ENCODE measurements at places on chromosomes 6 and 20. TPM values are rescaled to one million over a fixed set of nuclear protein-coding genes. Genes with fewer than 3 reads are reported as not detected.

DACT2 gene
- total RNA-seq = not detected

DDO gene
- not detected for total RNA-seq

NUP43 gene
- total RNA-seq = 25.5 TPM

TTLL9 gene
- not detected for total RNA-seq

CASS4 gene
- 0.04 TPM for total RNA-seq

CCM2L gene
- not detected for total RNA-seq

XRN2 gene
- 71.5 TPM for total RNA-seq

DNA sequence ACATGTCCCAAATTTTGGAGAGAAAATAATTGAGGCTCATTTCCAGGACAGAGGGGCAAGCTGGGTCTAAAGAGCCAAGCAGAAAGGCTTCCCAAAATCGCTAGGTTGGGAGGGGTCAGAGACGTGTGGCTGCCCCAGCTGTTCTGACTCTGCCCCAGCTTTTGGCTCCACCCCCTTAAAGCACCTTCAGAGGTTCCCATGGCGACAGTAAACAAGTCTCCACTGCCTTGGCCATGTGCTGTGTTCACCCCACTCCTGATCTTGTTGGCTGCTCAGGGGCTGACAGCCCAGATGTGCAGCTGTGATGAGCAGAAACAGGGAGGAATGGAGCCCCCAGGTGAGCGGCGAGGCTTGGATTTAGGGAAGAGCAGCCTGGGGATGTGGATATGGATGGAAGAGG is 72.8 kb upstream of the SPTLC3 start:
- peak overlapping the region; percentile 92 for H3K27ac ChIP-seq
- H3K4me1 ChIP-seq = peaks cover 46% of the 10 kb centered on the region
- H3K27me3 ChIP-seq = no peaks in the 10 kb centered on the region
- H3K36me3 ChIP-seq = no peaks in the 10 kb centered on the region

DNA sequence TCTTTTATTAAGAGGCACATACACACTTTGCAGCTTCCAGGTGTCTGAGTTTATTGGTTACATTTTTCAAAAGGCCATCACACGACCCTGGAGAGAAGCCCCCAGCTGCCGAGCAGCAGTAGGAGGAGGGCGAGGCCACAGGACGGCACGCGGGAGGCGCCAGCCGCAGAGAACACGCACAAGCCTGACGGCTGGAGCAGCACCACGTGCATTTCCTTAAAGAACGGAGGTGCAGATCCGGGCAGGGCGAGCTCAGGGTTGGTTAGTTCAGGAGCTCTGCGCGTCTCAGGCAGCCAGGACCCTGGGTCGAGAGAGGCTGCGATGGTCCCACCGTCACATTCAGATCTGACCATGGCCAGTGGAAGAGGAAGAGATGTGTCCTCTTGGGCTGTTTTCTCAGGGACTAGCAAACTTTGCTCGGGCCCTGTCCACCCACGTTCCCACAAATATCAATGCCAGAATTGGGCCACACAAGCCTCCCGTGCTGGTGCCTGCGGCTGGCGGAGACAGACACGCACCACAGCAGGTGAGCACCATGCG is 121.4 kb upstream of the AFDN start:
- H3K4me1 ChIP-seq = 0 out of 2 replicates have a peak, but pooled peaks cover 1% of the 10 kb centered on the region
- H3K4me3 ChIP-seq = no peak overlapping the region
- H3K36me3 ChIP-seq = no peaks in the 10 kb centered on the region

DNA sequence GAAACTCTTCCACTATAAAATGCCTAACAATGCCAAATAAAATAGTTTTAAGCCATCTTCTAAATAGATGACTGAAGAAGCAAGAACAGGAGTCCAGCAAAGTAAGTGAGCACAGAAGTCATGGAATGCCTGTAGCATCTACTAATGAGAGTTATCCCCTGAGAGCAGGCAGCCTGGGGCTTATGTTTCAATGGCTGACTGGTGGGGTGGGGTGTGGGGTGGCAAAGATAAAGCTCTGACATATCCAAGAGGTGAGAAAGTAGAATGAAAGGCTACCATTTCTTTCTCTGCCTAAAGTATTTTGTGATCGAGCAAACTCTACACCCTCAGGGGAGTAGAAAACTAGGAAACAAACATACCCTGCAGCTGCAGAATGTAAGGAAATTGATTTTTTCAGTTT is 348.8 kb downstream of the TFAP2B start:
- H3K36me3 ChIP-seq = no peaks in the 10 kb centered on the region
- H3K27ac ChIP-seq = no peak overlapping the region
- H3K4me1 ChIP-seq = peaks cover 6% of the 10 kb centered on the region
- DNase-seq = no peak

- no peaks in the 10 kb centered on the region for H3K27me3 ChIP-seq
- H3K27ac ChIP-seq = peak overlapping the region; percentile 86
- H3K4me3 ChIP-seq = peak overlapping the region; percentile 32
- H3K36me3 ChIP-seq = no peaks in the 10 kb centered on the region
Observed at GRCh38 chr20:17843246-17844132, 125.1 kb downstream of the SNX5 start.

GRCh38 chr6:169909113-169909512 is 157.7 kb downstream of the ERMARD start:
- H3K36me3 ChIP-seq = no peaks in the 10 kb centered on the region
- 0 out of 2 replicates have a peak, but pooled peaks cover 5% of the 10 kb centered on the region for H3K4me1 ChIP-seq
- DNase-seq = no peak
- no peak overlapping the region for H3K4me3 ChIP-seq

GRCh38 chr20:50381771-50382593 is 128.2 kb upstream of the PTPN1 start:
- H3K36me3 ChIP-seq = no peaks in the 10 kb centered on the region
- no peak overlapping the region for H3K27ac ChIP-seq
- H3K27me3 ChIP-seq = no peaks in the 10 kb centered on the region
- H3K4me1 ChIP-seq = peaks cover 25% of the 10 kb centered on the region

- H3K4me1 ChIP-seq = no peaks in the 10 kb centered on the region
- H3K4me3 ChIP-seq = no peak overlapping the region
- DNase-seq = no peak
- H3K27ac ChIP-seq = no peak overlapping the region
Observed at GRCh38 chr6:3270258-3270657, 11.5 kb downstream of the PSMG4 start.

DNA sequence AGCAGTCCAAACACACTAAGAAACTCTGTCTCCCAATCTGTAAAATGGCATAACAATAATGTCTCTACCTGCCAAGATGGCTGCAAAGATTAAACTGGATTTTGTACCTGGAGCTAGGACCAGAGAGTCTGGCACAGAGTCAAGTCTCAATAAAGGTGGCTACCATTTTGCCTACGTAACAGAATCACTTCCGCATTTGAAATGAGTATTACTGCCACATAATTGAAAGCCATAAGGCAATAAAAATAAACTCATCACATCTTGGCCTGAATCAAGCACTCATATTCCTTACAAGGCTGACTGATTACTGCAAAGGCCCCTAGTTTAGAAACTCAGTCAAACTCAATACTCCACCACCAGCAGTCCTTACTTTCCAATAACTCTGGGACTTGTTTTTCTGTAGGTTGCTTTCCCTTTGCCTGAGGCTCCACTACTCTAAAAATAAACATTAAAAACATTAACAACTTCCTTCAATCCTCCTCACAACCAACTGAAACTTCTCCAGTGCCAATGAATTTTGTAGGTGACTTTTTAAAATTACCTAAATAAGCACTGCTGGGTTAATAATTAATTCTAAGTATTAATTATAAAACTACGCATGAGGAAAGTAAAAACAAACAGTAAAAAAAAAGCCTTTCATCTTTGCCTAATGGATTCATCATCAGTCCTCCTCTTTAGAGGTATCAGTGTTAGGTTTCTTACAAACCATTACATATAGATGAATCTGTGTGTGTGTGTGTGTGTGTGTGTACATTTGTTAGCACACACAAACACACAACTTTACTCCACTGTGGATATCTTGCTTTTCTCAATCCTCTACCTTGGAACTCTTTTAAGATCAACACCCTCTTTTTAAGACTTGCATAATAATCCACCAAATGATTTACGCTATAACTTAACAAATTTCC is 3.7 kb downstream of the KIF16B start:
- DNase-seq = no peak
- H3K27ac ChIP-seq = no peak overlapping the region
- H3K27me3 ChIP-seq = no peaks in the 10 kb centered on the region

DNA sequence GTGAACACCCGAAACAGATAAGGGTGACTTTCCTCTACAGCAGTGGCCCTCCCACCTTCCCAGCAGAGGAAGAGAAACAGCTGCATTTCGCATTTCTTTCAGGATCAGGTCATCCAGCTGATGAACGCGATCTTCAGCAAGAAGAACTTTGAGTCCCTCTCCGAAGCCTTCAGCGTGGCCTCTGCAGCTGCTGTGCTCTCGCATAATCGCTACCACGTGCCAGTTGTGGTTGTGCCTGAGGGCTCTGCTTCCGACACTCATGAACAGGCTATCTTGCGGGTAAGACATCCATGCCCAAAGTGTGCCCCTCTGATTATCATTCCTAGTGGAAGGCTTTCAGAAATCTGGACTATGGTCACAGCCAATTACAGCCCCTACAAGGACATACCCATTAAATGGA is 27.8 kb upstream of the MROH8 start:
- no peaks in the 10 kb centered on the region for H3K27me3 ChIP-seq
- no peak overlapping the region for H3K27ac ChIP-seq
- peaks cover 67% of the 10 kb centered on the region for H3K36me3 ChIP-seq
- no peak for DNase-seq

DNA sequence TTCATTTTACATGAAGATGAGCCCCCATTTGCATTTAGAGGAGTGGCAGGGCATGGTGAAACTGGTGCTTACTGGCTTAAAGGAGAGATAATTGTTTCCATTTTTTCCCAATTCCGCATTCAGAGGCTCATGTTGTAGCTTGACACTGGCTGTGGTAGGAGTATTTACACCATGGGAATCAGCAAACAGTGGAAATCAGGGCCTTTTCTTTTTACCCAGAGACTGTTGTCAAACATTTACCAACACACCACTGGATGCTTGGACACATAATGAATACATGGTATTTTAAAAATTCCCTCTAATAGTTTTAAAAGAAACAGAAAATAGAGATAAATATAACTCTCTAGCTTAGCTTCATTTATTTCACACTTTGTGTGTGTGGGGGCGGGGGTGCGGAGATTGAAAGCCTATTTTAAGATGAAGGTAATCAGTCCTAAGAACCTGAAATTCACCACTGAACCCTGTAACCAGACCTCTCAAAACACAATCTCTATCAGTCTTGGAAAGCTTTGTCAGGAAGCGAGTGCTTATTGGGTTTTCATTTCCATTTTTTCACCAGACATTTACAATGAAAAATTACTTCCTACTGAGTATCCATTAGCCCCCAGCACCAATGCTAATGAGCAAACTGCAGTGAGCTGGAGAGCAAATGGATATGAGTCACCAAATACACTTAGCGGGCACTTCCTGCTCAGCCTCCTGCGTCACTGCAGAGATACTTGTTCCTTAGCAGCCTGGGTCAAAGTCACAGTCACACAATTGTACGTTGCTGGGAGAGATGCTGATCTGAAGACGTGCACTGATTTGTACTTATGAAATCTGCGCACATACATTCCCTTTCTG is 532.0 kb downstream of the BCKDHB start:
- H3K4me1 ChIP-seq = peaks cover 24% of the 10 kb centered on the region
- DNase-seq = peak; percentile 82
- H3K36me3 ChIP-seq = no peaks in the 10 kb centered on the region

DNA sequence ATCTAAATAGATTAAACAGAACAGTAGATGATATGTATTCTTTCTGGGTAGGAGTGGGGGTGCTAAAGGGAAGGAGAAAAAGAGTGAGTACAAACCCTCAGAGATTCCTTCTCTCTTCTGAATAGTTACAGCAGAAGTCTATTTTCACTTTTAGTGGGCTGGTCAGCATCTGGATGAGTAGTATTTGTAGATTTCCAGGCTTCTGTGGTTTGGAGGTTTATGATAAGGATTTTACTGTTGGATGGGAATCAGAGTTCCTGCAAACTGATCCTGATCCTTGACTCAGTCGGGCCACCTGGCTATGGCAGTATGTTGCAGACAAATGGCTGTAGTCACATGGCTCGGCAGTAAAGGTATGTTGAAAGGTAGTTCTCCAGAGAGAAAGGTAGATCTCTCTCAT is 84.3 kb upstream of the IFNGR1 start:
- no peak for DNase-seq
- peaks cover 1% of the 10 kb centered on the region for H3K4me1 ChIP-seq
- H3K4me3 ChIP-seq = no peak overlapping the region
- H3K27ac ChIP-seq = no peak overlapping the region
- no peaks in the 10 kb centered on the region for H3K36me3 ChIP-seq

DNA sequence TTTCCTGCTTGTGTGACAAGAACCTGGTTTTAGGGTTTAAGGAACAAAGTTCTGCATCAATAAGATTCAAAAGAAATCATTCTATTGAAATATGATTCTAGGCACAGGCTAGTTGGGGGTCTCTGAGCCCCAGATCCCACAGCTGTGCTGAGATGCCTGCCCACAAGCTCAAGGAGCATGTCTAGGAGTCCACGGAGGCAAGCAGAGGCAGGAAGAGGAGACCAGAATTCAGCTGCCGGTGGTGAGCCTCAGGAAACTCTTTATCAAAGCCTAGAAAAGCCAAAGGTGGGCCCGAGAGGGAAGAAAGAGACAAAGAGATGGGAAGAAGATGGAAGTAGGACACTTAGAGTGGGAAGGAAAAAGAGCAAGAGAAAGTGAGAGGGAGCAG is 40.7 kb upstream of the DDR1 start:
- H3K27ac ChIP-seq = no peak overlapping the region
- no peaks in the 10 kb centered on the region for H3K4me1 ChIP-seq
- no peaks in the 10 kb centered on the region for H3K27me3 ChIP-seq
- no peaks in the 10 kb centered on the region for H3K36me3 ChIP-seq
- no peak overlapping the region for H3K4me3 ChIP-seq

DNA sequence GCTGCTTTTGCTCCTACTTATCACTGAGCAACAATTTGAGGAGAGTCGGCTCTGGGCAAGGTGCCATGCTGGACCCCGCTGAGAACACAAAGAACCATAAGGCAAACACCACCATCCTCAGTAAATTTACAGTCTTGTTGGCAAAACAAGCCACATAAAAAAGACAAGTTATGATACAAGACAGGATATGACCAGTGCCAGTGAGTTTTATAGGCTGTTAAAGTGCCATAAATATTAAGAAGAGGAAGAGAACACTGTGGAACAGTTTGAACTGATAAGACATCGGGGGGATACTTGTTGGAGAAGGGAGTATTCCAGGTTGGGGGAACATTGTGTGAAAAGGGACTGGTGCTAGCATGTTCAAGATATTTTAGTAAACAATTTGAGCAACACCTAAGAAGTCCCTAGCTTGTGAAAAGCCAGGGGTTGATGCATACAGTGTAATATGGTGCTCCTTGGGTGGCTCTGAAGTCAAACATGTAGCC is 25.3 kb upstream of the RIPOR2 start:
- peaks cover 10% of the 10 kb centered on the region for H3K4me1 ChIP-seq
- peaks cover 15% of the 10 kb centered on the region for H3K27me3 ChIP-seq
- no peak overlapping the region for H3K27ac ChIP-seq
- DNase-seq = peak; percentile 55

Data from PC-3 (cell line).